Cardiac fibroblast (primary cell): ENCODE measurements at places on chromosomes 11 and 22.

- no peak for DNase-seq
Observed at GRCh38 chr11:2466869-2467694, 22.3 kb downstream of the KCNQ1 start.

DNA sequence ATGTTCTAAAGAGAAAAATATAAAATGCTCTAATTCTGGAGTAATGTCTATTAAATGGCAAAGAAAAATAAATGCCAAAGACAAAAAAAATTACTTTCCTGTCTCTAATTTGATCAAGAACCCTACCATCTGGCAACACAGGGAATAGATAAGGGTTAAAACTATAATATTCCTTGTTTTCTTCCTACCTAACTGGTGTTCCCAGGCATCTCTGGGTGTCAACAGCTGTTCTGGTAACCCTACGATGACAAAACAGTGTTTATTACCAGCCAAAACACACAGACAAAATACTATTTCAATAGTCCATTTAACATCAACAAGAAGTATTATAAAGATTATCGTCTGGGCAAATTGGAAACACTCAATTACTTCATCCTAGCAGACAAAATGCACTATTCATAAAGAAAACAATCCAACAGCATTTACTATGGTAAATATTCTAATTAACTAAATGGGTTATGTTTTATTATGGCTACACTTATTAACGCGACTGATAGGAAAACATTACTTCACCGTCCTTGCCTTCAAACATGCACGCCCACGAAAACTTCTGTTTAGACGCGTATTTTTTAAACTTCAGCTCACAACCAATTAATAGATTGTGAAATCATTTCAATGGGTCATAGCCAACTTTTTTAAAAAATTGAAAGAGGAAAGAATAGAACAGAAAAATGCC, 50.6 kb downstream of the LGR4 start:
- DNase-seq, result no peak

DNA sequence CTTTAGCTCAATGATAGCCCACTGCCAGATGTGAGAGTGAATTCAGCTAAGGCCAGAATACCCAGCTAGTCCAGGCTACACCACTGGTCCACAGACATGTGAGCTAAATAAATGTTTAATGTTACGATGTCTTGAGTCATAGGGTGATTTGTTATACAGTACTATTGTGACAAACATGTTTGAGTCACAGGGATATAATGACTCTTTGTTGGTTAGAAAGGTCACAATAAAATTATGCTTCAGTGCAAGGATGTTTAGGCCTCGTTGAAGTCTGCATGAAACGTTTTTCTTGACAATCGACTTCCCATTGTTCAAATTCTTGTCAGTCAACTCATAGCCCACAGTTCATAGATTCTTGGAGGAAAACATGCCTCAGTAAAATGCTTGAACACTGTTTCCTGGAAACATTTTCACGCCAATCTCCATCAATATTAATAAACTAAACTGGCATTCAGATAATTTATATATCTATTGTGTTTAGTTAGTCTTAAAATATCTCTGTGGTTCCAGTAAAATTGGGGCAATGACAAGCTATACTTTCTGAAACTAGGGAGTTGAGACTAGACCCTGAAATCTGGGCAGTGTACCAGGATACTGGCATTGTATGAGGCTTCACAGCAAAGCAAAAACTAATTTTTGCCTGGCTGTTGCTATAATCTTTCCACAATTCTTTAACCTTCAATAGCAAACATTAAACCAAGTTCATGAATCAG, 650.8 kb upstream of the KIRREL3 start:
- DNase-seq, result peak; percentile 73

DNA sequence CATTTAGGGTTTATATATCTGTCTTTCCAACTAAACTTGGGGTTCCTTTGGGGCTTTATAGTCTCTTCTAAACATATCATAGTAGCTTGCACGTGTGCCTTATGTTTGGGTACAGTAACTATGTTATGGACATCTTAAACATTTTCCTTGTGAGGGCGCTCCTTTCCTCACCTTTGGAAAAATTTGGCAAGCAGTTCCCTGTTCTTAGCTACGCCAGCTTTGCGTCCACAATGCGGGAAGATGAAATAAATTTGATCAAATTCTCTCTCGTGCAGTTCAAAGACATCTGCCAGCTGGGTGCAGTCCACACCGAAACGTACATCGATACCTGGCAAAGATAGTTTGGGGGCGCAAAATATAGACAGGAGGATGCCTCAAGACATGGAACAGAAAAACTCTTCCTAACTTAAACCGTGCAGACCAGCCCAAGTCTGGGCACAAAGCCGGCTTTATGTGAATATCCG, 548 bp downstream of the FDXACB1 start:
- peak; percentile 43 for DNase-seq

GRCh38 chr11:128616161-128616560, 28.8 kb upstream of the ETS1 start:
- DNase-seq, result no peak

- DNase-seq, result peak; percentile 53
Observed at GRCh38 chr11:128299132-128299726, 288.1 kb downstream of the ETS1 start.

- DNase-seq, result no peak
Observed at GRCh38 chr11:73962101-73962705, 11.4 kb downstream of the DNAJB13 start.

DNA sequence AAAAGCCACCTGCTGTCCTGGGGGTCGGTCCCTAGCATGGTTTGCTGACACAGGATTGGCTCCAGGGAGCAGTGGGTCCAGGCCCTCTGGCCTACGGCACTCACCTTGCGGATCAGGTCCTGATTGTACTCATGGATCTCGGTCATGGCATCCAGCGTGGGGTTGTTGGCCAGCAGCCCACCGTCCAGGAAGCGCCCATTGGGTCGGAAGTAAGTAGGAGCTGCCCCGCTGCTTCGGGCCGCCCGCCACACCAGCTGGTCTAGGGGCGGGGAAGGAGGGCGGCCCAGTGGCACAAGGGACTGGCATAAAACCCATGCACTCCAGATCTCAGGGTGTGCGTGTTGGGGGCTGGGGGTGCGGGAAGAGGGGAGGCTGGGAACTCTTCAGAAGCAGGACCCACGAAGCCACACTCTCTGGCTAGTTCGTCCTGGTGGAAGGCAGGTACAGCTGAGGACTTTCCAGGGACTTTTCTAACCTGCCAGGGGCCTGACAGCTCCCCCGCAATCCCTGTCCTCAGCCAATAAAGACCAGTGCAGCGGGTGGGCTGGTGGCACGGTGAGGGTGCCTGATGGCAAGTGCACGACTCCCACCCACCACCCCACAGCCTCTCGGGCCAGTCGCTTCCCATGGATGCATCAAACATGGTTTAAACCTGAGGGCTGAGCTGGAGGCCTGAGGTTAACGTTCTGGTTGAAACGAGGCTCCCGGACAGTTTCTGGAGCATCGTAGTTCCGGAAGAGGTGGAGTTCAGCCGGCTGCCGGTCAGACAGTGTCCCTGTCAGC, 5.1 kb upstream of the BAIAP2L2 start:
- DNase-seq, result no peak

- no peak for DNase-seq
Observed at GRCh38 chr22:29331658-29332300, 16.3 kb upstream of the RASL10A start.

DNA sequence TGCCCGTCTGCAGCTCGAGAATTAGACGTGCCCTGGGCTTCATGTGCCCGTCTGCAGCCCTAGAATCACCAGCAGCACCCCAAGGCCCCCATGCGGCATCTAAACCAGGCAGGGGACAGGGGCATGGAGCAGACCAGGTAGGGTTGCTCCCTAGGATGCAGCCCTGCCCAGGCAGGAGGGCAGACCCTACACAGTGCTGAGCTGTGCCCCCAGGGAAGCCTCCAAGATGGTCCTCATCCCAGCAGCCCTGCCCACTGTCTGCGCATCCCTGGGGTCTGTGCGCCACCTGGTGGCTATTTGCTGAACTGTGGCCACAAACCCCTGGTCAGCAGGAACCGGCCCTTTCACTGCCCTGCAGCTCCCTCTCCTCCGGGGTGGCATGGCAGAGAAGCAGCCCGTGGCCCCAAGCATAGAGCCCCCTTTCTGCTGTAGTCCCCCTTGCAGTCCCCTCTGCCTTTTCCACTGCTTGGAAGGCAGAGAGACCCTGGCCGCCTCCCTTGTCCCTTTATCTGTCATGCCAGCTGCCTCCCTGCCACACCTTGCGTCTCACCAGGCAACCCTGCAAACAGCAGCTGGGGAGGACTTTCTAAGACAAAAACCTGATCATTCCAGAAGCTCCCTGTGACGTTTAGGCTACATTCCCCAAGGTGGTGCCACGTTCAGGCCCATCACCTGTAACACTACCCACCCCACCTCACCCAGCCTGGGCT, 86.6 kb downstream of the KCNQ1 start:
- DNase-seq, result peak; percentile 56

DNA sequence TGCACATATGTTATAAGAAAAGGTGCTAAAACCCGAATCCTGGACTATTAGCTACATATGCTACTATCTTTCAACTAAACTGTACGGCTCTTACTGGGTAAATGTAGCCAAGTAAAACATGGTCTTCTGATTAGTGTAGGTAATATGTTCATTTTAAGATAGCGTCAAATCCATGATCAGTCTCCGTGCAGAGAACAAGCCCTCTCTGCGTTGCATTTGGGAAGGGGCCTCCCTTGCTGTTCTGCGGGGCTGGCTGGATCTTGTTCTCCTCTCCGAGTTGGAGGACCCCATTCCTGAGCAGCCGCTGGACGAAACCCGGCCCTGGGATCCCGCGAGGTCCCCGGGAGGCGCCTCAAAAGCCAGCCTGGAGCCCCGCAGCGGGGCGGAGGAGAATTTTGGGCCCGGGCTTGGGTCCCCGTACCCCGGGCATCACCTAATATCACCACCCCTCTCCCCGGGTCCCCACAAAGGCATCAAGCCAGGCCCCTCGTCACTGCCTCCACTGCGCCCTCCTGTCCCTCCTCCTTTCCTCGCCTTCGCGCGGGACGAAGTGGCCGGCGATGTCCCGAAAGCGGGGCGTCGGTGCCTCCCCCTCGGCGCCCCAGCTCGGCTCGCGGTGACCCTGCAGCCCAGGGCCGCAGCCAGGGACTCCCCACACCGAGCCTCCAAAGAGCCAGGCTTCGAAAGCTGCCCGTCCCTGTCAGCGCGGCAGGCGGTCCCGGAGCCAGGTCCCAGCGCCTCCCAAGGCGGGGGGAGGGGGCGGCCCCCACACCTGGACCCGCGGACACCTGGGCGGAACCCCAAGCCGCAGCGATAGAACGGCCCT, 54.5 kb upstream of the FBXO3 start:
- DNase-seq, result no peak

- DNase-seq, result no peak
Observed at GRCh38 chr11:13376838-13377237, 86.2 kb downstream of the BTBD10 start.

- no peak for DNase-seq
Observed at GRCh38 chr11:70175236-70175698, 27.8 kb upstream of the FADD start.

- DNase-seq, result no peak
Observed at GRCh38 chr22:46604306-46604690, 15.9 kb upstream of the GRAMD4 start.

DNA sequence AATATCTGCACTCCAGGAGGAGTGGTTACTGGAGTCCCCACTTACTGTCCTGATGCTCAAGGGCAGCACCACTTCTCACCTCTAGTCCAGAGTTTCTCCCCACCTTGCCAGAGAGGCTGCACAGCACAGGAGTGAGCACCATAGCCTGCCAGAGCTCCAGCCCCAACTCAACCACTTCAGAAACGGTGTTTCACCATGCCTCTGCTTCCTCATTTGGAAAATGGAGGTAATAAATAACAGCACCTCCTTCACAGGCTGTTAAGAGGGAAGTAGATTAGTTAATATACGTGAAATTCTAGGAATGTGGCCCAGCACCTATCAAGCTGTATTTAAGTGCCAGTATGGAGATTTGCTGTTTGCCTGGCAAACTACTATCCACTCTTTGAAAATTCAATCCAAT, 63.0 kb downstream of the GALNT18 start:
- no peak for DNase-seq

- peak; percentile 29 for DNase-seq
Observed at GRCh38 chr11:36065436-36065835, 121.6 kb downstream of the LDLRAD3 start.

DNA sequence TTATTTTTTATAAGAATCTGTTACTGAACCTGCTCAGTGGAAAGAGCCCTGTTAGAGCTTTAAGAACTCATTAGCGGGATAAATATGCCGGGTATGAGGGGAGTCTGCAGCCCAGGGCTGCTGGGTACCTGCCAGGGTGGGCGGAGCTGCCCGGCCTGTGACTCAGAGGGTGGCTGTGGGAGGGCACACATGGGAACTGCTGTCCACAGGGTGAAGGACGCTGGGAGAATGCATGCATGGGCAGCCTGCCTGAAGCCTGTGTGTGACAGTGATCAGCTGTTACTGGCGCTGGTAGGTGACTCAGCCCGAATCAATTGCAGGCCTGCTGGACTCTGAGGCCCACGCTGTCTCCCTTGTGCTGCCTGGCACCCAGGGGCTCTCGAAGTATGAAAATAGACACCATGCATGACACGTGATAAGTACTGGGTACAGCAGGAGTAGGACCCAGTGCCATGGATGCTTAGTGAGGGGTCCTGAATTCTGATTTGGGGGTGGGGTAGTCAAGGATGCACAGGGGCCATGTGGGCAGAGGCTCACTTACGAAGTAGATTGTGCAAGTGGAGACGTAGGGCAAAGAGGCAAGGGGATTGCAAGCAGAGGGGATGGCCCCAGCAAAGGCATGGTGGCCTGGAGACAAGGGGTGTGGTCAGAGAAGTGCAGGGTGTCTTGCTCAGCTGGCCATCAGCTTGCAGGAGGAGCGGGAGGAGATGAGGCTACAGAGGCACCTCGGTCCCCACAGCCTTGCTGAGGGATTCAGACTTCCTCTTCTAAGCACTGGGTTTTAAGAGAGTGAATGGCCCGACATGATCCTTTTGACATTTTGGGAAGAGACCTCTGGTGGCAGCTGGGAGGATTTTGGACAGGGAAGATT, 36.5 kb downstream of the GRIK4 start:
- DNase-seq, result peak; percentile 94

GRCh38 chr11:44006917-44007361, 40.8 kb upstream of the ACCSL start:
- DNase-seq, result no peak

DNA sequence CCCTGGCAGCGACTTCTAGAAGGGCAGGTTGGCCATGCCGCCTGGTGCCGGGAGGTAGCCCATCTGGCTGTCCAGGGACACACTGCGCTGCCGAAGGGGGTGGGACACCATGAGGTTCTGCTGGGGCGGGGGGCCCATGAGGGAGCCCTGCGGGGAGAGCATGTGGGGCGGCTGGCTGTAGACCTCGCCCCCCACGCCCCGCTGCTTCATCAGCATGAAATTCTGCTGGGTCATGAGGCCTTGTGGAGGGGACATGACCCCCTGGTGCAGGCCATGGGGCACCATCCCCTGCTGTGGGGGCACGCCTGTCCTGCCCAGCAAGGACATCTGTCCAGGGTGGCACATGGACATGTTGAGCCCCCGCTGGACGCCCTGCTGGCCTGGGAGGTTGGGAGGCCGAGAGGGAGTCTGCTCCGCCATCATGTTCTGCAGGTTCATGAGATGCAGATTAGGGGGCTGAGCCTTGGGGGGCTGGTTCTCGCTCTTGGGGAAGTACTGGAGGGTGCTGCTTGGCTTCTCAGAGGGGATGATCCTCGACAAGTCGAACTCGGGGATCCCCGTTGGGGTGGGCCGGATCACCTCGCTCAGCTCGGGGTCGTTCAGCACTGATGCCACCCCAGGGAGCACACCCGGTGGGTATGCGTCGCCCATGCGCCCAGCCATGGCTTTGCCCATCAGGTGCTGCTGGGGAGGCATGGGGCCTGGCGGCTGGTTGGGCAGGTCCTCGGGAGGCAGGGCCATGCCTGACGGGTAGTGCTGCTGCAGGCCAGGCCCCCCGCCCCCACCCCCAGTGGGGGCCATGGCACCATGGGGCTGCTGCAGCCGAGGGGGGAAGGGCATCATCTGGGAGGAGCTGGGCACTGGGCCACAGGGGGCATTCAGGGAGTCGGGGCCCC, 15.0 kb downstream of the CXCR5 start:
- DNase-seq, result no peak
